GM13976 (cell line): ENCODE measurements at places on chromosomes 2 and 18.

GRCh38 chr2:127648321-127648720, 2.4 kb downstream of the GPR17 start:
- DNase-seq = no peak

- DNase-seq = peak; percentile 26
These were observed 7.2 kb upstream of the ABCB11 start for GRCh38 chr2:169038338-169038757.

DNA sequence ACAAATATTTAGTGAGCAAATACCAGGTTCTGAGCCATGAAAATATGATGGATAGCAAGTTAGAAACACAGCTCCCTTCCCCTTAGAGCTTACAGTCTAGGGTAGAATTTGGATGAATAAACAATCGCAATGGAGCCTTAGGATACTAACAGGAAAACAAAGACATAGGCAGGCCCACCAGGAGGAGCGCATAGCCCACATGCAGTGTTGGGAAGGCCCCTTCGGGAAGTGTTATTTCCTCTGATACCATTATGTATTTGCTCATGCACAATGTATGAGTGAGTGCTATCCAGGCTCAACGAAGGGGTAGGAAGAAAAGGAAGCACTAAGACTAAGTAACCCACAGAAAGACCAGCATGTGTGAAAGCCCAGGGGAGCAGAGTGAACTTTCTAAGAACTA, 54.0 kb downstream of the RAB27B start:
- DNase-seq = no peak

GRCh38 chr18:49582579-49582978, 20.7 kb downstream of the LIPG start:
- DNase-seq = no peak

- DNase-seq = peak; percentile 25
These were observed 582 bp downstream of the RIOK3 start for GRCh38 chr18:23453680-23454058.

DNA sequence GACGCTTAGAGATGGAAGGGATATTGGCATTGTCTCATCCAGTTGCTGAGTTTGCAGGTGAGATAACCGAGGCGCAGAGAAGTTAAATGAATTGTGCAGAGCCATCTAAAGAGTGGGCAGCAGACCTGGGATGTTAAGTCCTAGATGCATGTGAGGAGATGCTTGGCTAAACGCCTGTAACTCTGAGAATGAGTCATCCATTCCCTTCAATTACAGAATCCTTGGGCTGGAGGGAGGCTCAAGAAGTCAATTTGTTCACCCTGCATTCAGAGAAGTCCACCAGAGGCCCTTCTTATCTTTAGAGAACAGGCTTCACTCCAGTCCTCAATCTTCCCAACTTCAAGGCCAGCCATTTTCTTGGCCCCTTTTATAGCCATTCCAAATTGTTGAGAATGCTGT, 1.6 kb downstream of the EHD3 start:
- DNase-seq = no peak

DNA sequence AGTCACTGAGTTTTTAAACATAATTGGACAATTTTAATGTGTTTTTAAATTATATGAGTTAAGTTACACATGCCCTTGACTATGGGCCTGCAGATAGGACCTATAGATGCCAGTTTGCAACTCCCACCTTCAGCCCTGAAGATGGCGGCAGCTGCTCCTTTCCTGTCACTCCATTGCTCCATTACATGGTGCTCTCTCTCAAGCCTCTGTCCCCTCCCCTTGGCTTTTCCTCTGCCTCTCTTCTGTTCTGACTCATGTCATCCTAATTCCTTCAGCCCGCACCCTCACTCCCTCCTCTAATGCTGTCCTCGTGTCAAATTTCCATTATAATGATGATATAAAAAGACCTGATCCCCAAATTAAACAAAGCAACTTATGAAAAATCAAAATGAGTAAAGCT, 133.7 kb upstream of the HNRNPA3 start:
- DNase-seq = no peak

DNA sequence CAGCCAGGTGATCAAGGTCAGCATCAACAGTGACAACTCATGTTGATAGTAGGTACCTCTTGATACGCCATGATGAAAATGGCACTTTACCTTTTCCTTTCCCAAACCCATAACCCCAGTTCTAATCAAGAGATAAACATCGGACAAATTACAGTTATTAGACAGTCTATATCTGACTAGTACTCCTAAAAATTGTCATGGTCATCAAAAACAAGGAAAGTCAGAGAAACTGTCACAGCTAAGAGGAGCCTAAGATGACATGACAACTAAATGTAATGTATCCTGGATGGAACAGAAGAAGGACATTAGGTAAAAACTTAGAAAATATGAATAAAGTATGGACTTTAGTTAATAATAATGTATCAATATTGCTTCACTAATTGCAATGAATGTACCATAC, 97.1 kb upstream of the DNMT3A start:
- no peak for DNase-seq

- DNase-seq = peak; percentile 58
These were observed at the start of gene OSBPL1A for GRCh38 chr18:24397694-24398368. Gene OSBPL1A, minus strand, starts transcription at chr18:24397824. Its CDS starts 20,291 bp downstream, at chr18:24377533.

DNA sequence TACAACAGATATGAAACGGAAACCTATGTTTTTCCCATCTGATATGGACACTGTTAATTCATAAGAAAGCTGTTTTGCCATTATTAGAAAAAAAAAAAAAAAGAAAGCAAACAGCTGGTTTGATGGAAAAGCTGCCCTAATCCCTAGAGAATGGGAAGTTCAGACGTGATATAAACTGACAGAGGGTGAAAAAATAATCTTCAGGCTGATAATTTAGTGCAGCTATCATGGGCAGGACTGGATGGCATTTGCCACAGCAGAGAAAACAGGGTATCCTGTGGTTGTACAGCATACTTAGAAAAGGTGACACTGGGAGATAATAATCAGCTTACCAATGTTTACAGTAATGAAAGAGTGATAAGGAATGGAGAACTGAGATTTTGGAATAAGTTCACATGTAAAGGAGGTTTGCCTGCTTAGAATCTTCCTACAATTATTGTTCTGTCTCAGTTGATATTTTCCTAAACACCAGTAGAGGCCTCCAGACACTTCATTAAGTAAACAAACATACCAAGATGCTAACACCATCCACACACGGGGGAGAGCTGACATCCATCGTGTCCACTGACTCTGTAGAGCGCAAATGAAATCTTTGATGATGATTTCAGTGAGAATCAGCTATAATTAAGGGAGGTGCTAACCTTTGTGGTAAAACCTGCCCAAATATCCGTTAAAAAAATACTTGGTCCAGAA, 211.6 kb upstream of the MMADHC start:
- no peak for DNase-seq

DNA sequence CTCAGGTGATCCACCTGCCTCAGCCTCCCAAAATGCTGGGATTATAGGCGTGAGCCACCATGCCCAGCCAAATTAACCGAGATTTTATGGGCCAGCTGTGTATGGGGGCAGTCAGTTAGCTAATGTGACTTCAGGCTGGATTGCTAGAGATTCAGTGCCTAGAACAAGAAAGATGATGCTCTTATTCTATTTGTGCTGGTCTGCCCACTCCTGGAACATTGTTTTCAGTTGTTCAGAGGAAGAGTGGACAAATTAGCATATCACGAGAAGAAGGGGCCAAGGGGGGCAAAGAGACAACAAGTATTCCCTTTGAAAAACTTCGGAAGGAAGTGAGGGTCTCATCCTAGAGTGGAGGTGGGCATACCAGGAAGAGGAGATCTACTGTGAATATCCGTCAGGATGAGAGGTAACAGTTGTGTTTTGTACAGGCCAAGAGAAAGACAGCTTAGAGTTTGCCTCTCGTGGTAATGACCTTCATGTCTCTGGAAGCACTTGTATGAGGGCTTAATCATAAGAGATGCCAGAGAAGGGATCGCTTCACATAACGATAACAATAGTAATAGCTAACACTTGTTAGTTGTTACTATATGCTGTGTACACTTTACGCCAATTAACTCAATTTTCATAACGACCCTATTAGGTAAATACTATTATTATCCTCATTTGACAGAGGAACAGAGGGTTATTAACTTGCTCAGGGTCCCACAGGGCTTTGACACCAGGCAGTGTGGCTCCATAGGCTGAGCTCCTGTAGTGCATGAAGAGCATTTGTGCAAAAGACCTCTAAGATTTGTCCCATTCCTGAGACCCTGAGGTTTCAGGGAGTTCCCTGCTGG, 138.3 kb downstream of the DDX1 start:
- no peak for DNase-seq

- DNase-seq = no peak
These were observed 31.7 kb upstream of the ASAP2 start for GRCh38 chr2:9174771-9175437.

DNA sequence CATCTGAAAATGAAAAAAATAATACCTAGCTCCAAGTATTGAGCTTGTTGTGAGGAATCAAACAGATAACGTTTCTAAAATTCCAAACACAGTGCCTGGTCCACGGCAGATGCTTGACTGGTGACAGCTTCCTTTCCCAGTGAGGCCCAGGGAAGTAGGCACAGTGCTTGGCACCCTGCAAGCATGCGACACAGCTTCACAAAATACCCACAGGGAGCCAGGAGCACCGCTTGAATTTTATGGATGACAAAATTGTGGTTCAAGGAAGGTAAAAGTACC, 205.1 kb upstream of the TNP1 start:
- no peak for DNase-seq

- DNase-seq = no peak
These were observed 264.8 kb downstream of the C1D start for GRCh38 chr2:67797801-67798540.

DNA sequence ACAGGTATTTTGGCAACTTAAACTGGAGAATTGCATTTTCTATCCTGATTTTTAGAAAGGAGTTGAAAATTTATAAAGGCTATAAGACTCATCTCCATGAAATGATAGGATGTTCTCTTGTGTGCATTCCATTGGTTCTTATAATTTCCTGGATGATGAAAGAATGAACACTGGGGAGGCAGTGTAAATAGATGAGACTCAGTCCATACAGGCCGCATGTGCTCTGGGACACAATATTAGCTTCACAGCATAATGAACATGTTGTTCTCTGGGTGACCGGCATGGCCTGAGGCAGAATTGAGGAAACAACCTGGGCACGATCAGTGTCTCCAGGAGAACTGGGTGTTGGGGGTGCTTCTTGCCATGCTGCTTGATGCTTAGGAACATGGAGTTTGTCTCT, 38.8 kb downstream of the AOX1 start:
- DNase-seq = no peak

- no peak for DNase-seq
These were observed 7.4 kb downstream of the TTLL4 start for GRCh38 chr2:218718058-218718457.

DNA sequence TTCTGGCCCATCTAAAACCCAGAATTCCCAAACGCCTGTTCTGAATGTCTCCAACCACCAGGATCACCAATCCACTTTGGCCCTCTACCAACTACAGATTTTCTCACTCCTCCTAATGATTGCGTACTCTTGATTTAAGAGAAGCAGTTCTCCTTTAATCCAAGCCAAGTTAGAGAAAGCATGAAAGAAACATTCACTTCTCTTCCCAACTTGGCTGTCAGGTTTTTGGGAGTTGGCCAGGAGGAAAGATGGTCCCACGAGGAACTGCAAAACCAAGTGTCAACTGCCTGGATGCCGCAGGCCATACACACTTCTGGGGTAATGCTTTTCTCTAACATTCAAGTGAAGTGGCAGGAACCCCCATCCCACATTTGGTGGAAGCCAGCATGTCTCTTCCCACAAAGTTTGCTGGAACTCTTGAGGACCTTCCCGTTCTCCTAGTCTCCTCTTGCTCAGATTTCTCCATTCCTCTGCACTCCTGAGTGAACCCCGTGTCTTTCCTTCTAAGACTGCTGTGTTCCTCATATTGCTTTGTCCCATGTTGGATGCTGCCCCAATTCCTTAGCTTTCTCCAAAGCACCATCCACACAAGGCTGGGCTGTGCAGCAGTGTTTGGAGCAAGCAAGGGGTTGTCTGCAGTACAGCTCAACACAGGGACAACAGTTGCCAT, 138.5 kb upstream of the LGALSL start:
- DNase-seq = no peak

DNA sequence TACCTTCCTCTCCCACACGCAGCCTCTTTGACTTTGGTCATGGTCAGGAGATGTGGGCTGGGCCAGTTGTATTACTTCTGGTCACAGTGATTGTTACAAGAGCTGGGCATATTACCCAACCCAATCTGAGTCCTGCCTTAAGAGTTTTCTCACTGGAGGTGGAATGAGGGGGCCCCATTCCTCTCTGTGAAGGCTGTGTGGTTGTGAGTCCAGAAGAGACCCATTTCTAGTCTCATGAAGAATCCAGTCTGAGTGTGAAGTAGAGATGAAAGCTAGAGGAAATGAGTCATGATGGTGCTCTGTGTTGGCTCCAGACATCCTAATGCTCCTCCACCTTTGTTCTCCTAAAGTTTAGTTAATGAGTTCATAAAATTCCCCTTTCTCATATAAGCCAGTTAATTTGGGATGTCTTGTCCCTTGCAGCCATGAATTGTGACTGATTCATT, 50.8 kb upstream of the RASGRP3 start:
- DNase-seq = no peak

- DNase-seq = no peak
These were observed 32.9 kb downstream of the CYP27C1 start for GRCh38 chr2:127187081-127187775.

- no peak for DNase-seq
These were observed 116.0 kb downstream of the SETBP1 start for GRCh38 chr18:44796429-44797428.

GRCh38 chr2:224922142-224922727, 120.0 kb downstream of the DOCK10 start:
- DNase-seq = peak; percentile 53

- DNase-seq = no peak
These were observed 529.7 kb downstream of the FBXO15 start for GRCh38 chr18:73617981-73618380.

DNA sequence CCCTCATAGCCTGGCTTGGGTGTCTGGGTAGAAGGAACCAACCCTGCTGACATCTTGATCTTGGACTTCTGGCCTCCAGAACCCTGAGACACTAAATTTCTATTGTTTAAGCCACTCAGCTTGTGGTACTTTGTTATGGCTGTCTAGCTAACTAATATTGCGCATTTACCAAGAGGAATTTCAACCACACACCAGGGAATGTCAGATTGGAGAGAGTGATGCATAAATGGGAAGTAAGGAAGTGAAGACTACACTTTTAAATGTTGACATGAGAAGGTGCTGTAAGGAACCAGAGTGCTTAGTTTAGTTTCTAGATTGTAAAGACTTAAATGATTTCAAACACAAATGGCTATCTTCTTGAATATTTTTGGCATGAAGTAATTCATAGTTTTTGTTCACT, 98.9 kb upstream of the ITGB6 start:
- no peak for DNase-seq

DNA sequence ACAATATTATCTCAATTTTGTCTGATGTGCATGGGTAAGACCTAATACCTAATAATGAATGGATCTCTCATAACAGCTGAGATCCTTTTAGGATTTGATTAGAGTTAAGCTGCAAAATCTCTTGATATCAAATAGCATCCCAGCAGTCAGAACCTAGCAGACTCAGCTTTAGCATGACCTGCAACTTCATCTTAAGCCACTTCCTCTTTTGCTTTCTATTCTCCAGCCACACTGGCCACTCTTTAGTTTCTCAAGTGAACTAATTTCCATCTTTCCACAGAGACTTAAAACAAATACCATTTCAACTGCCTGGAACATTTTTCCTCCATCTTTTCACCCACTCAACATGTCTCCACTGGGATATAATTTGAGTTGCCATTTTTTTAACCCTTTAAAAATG, 1251.6 kb upstream of the ZEB2 start:
- DNase-seq = no peak
